ENCODE measurements at places on chromosomes 16 and 17.

- DNase-seq = no peak
These were observed 204.9 kb downstream of the C16orf78 start for GRCh38 chr16:49578435-49579024.

DNA sequence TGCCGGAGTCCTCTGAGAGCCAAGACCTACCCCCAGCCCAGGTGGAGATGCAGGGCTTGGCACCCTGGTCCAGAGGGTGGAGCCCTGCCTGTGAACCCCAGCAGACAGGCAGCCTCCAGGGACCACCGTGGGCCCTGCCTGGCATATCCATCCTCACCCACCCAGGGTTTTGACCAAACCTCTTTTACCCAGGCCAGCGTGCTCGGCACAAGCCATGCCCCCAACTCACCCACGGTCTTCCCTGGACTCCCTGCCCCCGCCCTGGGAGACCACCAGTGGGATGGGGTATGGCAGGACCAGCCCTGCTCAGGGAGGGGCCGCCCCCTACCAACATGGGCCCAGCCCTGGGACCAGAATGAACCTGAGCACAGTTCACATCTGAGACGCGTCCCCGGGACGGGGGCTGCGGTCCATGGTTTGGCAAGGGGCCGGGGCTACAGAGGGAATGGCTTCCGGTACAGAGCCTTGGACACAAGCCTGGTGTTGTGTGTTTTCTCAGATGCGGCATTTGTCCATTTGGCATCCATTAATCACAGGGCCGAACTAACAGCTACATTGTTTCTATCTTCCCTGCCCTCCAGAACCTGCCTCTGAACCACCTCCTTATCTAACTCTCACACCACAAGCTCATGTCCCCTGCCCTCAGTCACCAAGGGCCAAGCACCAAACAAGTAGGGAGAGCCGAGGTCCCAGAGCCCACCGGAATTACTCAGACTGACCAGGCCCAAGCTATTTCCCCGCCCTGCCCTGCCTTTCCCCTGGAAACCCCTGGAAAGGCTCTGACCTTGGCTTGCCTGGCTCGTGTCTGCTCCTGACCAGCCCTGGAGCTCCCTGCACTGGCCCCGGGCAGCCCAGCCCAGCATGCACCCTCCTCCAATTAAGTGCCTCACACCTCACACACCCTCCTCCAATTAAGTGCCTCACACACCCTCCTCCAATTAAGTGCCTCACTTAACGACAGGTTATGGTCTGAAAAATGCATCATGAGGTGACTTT, 14.1 kb downstream of the HS3ST6 start:
- DNase-seq = no peak

DNA sequence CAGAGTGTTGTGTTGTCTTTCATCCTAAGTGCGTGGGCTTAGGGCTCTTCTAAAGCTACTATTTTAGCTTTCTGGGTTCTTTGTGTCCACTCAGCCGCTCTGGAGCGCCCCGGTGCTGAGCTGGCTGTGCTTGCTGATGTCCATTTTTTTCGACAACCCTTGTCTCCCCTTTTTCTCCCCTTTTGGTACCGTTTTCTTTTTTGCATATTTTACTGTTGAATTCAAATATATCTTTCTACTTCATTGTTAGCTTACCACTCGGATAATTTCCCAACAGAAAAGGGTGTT, 1.2 kb downstream of the SRRM2 start:
- no peak for DNase-seq

DNA sequence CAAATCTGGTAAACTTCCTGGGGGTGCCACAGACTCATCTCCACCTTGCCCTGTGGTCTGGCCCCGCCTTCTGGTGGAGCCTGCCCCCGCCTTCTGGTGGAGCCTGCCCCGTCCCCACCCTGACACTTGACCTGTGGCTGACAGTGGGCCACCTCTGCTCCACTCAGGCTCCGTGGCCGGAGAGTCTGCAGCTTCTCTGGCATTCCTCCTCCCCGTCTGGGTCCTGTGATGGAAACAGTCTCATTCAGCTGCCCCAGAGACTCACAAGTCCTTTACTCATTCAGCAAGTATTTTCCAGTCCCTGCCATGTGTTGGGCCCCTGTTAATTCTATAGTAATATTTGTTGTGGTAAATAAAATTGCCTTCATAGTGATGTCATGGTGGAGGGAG, 21.0 kb upstream of the G6PC1 start:
- DNase-seq = no peak

All from ureter (tissue), 1 donor.